ENCODE measurements at places on chromosomes 1 and 21. TPM values are rescaled to one million over a fixed set of nuclear protein-coding genes. Genes with fewer than 3 reads are reported as not detected.

GRCh38 chr1:233439721-233440120, 112.2 kb downstream of the MAP3K21 start:
- DNase-seq: no peak

DNA sequence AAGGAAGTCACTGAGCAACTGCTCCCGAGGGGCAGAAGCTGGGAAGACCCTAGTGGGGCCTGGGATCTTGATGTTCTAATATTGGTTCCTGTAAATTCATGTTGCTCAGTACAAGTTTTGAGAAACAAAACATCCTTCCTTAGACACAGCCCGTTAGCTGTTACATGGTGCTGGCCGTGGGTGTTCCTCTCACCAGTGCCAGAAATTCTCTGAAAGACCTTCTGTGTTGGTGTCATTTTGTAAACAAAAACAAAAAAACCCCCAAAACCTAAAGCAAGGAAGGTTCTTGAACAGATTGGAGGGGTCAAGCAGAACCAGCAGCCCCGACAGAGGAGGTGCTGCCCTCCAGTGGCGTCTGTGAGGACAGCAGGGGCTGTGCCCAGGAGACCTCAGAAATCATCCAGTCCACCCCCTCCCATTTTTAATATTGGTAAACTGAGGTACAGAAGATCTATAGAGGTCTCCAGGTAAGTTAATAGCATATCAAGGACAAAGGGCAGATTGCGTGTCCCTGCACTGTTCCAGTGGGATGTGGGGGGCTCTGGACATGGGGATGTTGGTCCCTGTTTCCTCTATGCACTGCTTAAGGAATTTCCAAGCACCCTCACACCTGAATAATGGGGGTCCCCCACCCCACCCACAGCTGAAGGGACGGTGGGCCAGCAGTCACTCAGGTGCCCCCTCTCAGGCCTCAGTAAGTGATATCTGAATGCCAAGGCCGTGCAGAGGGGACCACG, 38.2 kb downstream of the SLC2A7 start:
- DNase-seq: peak; percentile 72

DNA sequence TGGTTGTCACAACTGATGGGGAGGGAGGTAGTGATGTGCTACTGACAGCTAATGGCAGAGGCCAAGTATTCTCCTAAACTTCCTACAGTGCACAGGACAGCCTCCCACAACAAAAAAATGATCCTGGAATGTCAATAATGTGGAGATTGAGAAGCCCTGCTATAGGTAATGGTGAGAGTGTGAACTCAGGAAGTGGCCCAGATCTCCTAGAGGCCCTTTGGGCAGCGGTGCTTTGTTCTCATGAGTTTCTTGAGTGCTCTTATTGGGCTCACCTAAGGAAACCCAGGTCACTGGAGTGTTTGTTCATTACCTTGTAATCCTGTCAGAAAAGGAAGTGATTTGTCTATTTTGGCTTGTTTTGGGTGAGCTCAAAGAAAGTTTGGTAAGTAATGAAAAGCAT, 5.9 kb downstream of the OTUD3 start:
- DNase-seq: no peak

- DNase-seq: no peak
These were observed 27.3 kb downstream of the F11R start for GRCh38 chr1:160993544-160994193.

DNA sequence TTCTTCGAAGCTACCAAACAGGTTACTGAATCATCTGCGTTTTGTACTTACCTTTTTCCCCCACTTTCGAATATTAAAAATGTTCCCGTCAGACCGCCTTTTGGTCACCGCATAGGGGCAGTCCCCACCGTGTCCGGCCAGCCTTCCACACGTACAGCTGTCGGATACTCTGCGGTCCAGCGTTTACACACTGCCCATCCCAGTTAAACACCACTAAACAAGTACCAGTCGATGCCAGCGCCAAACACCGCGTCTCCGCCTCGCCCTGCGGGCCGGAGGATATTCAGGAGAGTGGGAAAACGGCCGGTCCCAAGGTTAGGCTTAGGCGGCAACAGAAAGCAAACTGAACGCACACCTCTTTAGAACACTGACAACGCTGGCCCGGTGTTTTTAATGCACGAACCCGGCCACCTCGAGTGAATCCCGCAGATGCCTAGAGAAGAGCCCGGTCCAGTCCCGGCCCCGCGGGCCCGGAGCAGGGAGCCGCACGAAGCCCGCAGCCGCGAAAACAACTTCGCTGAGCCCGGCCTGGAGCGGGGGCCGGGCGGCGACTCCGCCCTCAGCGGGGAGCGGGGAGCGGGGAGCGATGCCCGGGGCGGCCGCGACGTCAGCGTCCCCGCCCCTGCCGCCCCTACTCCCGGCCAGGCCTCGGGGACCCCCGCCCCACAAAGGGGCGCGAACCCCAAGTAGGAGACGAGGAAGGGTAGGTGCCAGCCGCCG, 730 bp upstream of the PHF13 start:
- DNase-seq: peak; percentile 72

DNA sequence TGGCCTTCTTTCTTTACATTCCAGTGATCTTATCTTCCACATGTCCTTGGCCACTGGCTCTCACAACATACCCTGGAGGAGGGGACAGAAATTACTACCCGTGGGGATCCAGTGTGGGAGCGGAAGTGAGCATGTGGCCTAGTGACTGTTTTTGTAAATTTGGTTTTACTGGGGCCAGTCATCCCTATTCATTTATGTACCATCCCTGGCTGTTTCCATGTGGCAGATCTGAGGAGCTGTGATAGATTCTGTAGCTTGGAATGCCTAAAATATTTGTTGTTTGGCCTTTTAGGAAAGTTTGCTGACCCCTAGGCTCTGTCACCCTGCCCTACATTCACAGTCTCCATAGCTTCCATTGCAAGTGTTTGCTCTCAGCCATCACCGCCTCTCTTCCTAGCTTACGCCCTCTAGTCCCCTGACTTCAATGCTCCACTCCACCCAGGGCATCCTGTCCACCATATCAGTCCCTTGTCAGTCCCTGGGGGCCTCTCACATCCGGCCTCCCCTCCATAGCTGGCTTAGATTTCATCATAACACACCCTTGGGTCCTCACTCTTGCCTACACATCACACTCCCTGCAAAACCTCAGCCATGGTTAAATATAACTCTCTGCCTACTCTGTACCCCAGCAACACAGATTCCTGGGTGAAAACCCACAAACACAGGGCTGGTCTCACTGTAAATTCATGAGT, 25.8 kb downstream of the DHCR24 start:
- DNase-seq: no peak

DNA sequence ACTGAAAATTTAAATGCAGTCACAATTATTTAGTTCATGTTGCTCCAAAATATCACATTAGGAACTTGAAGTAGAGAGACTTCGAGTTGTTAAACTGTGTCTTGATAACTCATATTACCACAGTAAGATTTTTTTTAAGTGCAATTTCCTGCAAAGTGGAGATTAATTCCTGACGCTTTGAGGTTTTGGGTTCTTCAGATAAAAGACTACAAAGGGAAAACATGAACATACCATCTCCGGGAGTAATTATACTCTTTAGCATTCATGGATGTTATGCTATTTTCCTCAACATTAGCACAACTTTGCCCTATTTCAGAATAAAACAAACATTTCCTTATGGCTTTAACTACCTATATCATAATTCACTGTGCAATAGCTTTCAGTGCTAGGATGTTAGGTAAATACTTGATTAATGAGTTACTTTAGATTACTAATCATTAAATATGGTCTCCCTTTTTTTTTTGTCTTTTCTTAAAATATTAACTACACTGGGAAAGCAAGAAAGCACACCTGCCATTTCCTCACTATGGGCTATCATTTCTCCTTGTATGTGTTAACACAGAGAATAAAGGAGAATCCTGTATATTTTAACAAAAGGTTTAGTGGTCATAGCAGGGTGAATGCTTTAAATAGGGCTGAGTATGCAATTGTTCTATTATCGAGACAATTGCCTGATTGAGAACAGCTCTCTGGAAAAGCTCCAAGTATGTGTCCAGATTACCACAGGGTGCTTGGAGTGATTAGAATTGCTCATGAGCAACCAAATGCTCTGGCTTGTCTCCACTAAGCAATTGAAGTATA, 252.5 kb upstream of the C1orf105 start:
- DNase-seq: no peak

DNA sequence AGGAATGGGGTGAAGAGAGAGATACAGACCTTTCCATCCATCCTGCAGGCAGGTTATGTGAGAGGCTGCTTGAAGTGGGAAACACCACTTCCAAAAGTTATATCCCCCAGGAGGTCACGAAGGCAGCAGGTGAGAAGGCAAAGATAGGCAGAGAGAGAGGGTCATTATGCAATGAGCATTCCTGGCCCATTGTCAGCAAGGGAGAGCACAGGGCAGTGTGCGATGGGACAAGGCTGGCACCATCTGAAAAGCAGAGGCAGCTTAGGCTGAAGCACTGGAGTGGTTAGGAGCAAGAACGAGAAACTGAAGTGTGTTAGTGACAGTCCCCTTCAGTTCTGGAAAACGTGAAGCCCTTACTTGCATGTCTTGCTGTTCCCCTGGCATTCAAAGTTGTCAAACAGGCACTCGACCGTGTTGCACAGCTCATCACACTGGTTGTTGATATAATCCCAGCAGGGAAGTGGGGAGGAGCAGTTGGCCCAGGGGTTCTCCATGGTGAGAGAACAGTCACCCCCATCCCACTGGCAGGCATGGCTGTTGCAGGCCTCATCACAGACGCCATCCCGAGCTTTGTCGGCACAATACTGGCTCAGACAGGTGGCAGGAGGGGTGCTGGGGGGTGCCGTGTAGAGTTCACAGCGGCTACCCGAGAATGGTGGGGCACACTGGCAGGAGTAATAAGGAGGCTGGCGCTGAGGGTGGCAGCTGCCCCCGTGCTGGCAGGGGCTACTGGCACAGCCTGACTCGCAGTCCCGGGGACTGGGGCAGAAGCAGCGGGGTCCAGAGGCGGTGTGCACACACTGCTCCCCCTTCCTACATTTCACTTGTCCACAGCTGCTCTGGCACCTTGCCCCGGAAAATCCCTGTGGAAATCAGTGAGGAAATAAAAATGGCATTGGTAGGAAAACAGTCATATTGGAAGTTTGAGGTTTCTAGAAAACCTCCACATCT, 28.9 kb upstream of the ADAM30 start:
- no peak for DNase-seq

DNA sequence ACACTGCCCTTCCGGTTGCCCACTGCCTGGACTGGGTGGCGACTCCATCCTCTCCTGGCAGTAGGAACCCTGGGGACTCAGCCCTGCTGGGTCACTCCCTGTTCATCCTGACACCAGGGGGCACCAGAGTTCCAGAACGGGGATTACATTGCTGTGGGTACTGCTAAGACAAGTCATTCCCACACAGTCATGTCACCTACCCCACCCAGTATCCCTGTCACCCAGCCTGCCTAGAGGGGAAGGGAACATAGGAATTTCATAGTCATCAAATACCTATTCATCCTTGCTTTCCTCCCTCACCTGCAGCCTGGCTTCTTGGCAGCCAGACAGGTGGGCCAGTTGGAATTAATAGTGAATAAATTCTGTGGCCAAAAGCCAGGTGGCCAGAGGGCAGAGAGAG, 9.8 kb upstream of the SFN start:
- peak; percentile 68 for DNase-seq

GRCh38 chr21:37058261-37058660, 14.6 kb downstream of the PIGP start:
- DNase-seq: no peak

DNA sequence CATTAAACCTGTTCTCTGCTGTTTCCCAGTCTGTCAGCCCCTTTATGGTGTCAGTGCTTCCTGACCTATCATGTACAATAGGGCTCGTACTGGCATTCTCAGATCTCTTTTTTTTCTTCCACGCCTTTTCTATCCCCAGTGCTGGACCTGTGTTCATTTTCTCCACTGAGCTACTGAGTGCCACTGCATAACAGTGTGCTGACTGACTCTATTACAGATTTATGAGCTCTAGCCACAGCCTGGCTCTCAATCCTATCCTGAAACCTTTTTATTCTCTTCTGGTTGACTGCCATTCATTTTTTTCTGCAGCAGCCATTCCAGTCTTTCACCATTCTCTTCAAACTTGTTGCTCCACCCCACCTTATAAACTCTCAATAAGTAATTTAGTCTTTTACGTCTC, 59.6 kb upstream of the MACF1 start:
- DNase-seq: no peak

DNA sequence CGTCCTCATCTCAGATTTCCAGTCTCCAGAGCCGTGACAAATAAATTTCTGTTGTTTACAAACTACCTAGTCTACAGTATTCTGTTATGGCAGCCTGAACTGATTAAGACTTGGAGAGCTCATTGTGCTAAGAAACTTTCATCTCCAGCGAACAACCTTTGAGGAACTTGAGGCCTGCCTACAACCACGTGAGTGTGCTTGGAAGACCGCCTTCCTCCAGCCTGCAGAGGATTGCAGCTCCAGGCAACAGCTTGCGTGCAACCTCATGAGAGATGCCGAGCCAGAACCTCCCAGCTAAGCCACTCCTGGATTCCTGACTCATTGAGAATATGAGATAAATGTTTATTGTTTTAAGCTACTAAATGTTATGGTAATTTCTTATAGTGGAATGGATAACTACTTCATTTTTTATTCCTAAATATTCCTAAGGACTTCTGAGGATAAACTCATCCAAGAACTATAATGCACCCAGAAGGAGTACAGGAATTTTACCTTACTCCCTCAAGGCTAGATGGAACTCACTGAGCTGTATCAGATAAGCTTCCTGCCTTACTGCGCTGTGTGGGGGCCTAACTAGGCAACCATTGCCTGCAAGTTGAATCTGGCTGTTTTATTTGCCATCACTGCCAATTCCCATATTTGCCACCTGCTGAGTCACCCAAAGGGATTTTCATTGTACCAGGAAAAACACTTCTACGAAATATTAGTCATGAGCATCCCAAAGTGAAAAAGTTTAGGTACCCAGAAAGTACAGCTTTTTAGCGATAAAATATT, 17.6 kb downstream of the FAM177B start:
- no peak for DNase-seq

DNA sequence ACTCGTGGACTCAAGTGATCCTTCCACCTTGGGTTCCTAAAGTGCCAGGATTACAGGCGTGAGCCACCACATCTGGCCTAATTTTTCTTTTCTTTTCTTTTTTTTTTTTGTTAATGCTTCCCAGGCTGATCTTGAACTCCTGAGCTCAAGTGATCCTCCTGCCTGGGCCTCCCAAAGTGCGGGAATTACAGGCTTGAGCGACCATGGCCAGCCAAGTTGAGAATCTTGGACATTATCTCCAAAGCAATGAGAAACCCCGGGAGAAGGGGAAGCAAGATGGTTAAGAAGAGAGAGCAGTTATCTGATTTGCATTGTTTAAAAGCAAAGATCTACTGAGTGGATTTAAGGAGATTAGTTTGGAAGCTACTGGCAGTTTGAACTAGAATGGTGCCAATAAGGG, 9.1 kb downstream of the HIPK1 start:
- DNase-seq: no peak

DNA sequence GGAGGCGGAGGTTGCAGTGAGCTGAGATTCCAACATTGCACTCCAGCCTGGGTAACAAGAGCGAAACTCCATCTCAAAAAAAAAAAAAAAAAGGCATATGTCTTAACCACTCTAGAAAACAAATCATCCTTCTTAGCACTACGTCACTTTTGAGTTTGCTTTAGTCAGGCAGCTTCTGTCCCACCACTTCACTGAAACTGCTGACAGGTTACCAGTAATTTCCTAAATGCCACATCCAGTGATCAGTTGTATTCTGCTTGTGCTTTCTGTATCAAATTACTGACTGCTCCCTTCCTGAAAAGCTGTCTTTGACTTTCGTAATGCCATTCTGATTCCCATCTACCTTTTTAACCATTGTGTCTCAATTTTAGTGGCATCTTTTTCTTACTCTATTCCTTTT, 21.7 kb downstream of the RCOR3 start:
- DNase-seq: no peak

RNF186 gene
- not detected for total RNA-seq

KRTAP19-1 gene
- not detected for total RNA-seq

S100A9 gene
- 1.4 TPM for total RNA-seq

CLCA2 gene
- not detected for total RNA-seq

LCE3D gene
- total RNA-seq: not detected

UBIAD1 gene
- 23.7 TPM for total RNA-seq

PPM1J gene
- 0.46 TPM for total RNA-seq

Data from activated naive CD4-positive, alpha-beta T cell treated with anti-CD3 and anti-CD28 coated beads, Interleukin-2, amount 50 U/mL, for 72 hours (primary cell).